ENCODE measurements at places on chromosomes 5 and 9.

- no peak for DNase-seq
Measured at GRCh38 chr5:38500573-38501260, 55.7 kb downstream of the LIFR start.

- DNase-seq, result no peak
Measured at GRCh38 chr5:146513462-146513861, 2.5 kb downstream of the GPR151 start.

DNA sequence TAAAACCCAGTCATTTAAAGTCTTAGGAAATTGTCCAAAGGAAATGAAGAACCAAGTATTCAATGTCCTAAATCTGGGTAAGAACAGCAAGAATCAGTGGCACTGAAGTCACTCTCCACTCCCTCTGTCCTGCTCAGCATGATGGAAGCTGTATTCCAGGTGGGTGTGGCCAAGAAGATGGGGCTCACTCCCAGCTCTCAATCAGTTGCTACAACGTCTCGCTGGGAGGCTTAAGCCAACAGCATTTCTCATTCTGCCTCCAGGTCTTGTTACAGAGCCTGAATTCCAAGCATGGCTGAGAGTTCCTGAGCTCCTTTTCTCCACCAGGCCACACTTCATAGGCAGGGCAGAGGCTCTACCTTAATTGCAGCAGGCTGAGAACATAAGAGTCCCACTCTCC is 41.2 kb upstream of the TRIO start:
- no peak for DNase-seq

GRCh38 chr9:89588271-89588879 is 16.4 kb upstream of the GADD45G start:
- DNase-seq, result no peak

DNA sequence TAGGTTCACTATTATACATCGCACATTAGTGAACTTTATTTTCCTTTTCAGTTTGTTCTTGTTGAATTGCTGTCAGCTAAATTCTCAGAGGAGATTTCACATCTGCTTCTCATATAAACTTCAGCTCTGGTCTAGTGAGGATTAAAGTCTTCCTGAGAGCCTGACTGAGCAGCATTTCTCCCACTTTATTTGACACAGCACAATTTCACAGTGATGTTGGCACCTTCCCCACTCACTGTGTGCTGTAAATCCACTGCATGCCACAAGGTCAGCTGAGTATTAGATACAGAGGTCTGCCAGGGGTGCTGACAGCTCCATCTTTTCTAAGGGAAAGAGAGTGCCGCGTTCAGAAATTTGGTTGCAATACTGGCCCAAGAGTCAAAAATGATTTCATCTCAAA is 567.4 kb downstream of the PRR16 start:
- no peak for DNase-seq

DNA sequence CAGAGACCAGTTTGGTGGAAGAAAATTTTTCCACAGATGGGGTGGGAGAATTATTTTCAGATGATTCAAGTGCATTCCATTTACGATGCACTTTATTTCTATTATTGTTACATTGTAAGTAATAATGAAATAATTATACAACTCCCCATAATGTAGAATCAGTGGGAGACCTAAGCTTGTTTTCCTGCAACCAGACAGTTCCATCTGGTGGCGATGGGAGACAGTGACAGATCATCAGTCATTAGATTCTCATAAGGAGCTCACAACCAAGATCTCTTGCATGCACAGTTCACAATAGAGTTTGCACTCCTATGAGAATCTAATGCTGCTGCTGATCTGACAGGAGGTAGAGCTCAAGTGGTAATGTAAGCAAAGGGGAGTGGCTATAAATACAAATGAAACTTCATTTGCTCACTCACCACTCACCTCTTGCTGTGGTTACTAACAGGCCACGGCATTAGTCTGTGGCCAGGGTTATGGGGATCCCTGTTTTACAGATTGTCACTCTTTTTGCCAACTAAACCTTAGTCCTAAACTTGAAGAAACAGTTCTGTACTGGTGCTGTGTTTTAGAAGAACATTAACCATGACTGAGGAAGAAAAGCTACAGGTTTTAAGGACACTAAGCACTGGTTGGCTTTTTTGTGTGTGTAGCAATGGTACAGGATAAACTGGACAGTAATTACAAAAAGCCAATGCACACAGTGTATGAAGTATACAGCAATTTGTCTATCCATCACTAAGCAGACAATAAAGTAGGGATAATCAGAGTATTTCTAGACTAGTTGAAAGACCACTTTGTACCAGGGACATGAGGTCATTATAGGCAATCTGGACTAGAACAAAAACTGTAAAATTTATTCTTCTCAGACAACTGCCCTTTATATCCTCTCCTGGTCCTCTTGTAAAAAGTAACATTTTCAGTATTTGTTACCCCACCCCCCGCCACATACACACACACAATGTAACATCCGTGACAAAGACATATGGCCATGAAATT is 9.9 kb downstream of the TMEM232 start:
- no peak for DNase-seq

DNA sequence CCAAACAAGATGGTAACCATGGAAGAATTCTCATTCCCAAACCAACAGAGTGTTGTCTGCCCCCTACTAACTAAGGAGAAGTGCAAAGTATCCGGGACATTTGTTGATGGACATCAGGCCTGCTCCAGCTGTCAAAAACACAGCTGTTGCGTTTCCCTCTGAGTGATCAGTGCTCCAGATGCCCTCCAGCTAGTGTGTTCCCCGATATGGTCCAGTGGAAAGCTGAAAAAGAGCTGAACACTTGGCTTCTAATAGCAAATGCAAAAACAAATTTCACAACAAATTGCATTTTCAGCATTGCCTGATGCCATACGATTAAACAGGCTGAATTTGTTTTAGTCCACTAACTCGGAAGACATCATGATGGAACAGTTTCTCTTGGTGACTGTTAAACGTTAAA is 1398.7 kb downstream of the PTPRD start:
- no peak for DNase-seq

- DNase-seq, result no peak
Measured at GRCh38 chr9:130952065-130952762, 13.2 kb upstream of the FIBCD1 start.

- no peak for DNase-seq
Measured at GRCh38 chr9:94948567-94949235, 222.2 kb downstream of the AOPEP start.

DNA sequence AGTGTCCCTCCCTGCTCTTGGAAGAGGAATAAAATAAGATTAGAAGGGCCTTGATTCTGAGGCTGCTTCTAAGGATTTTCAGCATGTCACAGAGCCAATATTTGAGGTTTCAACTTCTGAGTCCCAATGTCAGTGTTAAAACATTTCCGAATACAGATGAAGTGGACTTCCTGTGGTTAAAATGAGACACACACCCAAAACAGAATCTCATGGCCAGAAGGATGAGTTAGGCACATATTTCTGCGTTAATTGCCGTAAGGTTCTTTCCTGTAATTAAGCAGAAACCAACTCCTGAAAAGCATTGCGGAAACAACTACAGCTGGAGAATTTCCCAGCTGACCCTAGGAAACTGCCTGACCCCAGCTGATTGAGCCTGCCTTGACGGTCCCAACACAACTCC is 10.4 kb upstream of the ZNF354B start:
- DNase-seq, result no peak

DNA sequence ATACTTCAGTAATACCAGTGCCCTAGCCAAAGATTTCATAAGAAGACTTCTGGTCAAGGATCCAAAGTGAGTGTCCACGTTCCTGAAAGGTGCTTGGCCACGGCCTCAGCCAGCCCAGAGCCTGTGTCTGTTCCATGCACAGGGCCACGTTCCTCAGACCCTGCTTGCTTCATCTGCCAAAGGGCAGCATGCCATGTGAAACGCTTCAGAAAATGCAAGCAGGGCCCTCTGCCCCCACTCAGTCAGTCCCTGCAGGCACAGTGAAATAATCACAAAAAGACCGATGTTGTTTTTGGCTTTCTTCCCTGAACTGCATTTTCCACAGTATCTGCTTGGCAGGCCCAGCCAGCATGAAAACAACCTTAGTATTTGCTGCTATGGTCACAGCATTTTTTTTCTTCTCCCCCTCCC is 85.5 kb upstream of the CTSL start:
- DNase-seq, result no peak

- DNase-seq, result peak; percentile 62
Measured at GRCh38 chr5:158695595-158696330, 404.0 kb downstream of the EBF1 start.

DNA sequence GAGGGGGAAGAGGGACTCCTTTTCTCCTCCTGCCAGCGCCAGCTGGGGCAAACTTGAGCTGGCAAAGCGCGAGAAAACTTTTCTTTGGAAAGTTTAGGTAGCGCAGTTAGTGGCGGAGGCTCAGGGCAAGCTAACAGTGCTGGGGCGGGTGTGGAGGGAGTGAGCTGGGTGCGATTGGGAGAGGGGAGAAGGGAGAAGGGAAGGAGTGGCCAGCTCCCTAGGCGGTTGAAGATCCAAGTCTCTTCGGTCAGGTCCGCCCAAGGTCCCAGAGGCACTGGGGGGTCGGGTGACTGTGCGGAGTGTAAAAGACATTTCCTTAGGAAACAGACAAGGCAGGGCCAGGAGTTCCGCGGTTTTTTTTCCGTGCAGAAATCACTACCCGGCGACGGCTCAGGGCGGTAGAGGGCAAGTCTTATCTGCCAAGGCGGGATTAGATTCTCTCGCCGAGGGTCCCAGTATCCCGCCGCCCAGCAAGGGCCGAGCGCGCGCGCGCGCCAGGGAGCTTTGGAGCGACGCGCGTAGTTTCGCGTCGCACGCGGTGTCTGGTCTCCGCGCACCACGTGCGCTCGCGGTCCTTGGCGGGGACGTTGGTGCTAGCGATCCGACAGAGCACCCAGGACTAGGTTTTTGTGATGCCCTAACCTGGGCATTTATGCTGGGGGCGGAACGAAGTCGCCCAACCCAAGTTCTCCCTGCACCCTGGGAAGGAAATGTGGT is 33.6 kb upstream of the NFIB start:
- no peak for DNase-seq

- DNase-seq, result no peak
Measured at GRCh38 chr9:18184401-18184800, 289.6 kb upstream of the ADAMTSL1 start.

- no peak for DNase-seq
Measured at GRCh38 chr9:71861618-71862017, 49.4 kb downstream of the ABHD17B start.

DNA sequence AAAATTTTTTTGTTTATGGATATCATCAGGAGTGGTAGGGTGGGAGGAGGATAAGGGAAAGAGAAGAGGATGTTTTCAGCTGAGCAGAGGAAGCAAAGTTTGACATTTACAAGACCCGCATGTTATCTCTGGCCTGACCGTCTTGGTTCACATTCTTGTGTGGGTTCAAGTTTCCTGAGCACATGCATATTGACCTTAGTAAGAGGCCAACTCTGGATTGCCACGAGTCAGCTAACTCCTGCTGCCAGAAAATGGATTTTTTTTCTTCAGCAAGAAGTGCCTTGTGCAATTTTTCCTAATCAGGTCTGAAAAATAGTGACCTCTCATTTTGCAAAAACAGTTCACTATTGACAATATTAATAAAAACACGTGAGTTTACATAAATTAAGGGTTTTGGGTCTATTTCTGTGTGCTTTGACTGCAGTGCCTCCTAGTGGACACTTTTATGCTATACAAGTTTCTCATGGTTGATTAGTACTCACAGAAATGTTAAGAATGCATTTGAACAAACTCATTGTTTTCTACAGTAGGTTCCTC is 27.1 kb upstream of the BASP1 start:
- no peak for DNase-seq

DNA sequence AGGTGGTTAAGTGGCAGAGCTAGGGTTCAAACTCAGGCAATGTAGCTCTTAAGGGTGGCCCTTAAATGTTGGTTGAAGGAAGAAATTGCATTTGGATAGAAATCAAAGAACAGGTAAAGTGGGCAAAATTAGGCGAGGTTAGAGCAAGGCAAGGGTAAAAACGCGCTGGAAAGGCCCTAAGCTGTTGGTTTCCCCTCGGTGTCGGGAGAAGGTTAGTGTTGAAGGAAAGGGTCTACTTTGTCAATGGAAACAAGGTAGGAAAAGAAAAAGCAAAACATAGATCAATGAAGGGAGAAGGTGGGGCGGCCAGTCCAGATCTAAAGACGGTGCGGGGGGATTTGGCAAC is 431 bp downstream of the FASTKD3 start:
- no peak for DNase-seq

DNA sequence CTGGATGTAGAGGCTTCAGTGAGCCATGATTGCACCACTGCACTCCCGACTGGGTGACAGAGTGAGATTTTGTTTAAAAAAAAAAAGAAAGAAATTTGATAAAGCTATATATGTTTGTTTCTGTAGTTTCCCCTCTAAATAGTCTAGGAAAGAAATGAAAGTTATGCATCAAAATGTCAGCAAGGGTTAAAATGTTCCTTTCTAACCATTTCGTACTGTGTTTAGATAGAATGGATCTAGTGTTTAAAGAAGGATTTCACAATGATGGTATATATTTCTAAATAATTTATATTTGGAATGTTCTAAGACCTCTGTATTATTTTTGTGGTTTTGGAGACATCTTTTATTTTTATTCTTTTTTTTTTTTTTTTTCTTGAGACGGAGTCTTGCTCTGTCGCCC is 22.7 kb downstream of the TEK start:
- DNase-seq, result no peak

GRCh38 chr9:16328349-16328748 is 542.1 kb downstream of the BNC2 start:
- no peak for DNase-seq

DNA sequence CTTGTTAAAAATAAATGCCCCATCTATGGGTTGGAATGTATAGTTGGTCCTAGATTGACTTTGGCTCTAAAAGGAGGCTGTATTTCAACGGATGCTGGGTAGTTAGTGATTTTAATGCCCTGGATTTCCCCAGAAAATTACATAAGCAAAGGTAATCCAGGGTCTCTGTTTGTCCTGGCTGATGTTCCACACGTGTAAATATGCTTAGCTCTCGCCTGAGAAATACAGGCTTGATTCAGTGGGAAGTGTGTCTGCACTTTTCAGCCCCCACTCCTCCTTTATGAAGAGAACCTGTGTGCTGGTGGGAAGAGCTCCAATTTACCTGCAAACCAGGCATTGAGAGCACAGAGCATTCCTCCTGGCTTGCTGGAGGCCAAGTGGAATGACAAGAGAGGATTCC is 294.6 kb upstream of the CLINT1 start:
- no peak for DNase-seq

DNA sequence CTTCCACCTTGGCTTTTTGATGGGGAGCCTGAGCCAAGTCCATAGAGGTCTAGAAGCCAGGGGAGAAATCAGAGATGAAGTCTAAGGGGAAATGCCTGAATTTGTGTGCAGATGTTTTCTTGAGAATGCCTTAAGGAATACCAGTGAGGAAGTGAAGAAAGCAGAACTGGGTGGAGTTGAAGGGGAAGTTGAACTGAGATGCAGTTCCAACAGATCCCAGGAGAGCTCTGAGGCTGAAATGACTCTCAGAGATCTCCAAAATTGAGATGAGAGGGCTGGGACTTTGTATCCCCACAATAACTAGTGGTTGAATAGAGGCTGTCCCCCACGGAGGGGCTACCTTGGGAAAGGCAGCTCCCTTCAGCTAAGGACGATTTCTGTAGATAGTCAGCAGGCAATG is 197.1 kb downstream of the ZNF462 start:
- DNase-seq, result no peak
